ENCODE measurements at places on chromosomes 11 and 22.

DNA sequence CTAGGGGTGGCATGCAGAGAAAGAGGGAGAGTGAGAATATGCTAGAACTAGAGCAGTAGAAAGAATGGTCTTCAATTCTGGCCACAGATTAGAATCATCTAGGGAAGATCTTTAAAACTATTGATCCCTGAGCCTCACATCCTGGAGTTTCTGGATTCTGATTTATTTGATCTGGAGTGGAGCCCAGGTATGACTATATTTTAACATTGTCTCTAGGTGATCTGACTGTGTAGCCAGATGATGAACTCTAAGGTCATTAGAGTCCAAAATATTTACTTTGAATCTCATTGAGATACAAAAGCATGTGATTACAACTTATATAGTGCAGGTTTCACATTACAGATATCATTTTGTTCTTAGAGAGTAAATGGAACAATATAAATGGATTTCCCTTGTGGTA lies 79.7 kb downstream of the FDX1 start:
- DNase-seq: no peak

- no peak for DNase-seq
Observed at GRCh38 chr11:121446752-121447156, 5.4 kb upstream of the SORL1 start.

- DNase-seq: no peak
Observed at GRCh38 chr11:118785362-118785761, 5.6 kb downstream of the DDX6 start.

DNA sequence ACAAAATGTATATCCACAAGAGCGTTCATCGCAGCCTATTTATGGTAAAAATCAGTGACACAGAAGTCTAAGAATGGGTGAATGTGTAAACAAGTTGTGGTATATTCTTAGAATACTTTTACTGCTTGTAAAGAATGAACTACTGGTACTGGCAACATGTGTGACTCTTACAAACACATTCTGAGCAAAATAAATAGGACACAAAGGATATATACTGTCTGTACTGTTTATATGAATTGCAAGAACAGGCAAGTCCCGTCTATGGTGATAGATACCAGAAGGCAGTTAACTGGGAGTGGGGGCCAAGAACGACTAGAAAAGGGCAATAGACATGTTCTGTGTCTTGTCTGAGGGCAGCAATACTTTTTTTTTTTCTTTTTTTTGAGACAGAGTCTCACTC lies 112.6 kb downstream of the TBC1D22A start:
- no peak for DNase-seq

DNA sequence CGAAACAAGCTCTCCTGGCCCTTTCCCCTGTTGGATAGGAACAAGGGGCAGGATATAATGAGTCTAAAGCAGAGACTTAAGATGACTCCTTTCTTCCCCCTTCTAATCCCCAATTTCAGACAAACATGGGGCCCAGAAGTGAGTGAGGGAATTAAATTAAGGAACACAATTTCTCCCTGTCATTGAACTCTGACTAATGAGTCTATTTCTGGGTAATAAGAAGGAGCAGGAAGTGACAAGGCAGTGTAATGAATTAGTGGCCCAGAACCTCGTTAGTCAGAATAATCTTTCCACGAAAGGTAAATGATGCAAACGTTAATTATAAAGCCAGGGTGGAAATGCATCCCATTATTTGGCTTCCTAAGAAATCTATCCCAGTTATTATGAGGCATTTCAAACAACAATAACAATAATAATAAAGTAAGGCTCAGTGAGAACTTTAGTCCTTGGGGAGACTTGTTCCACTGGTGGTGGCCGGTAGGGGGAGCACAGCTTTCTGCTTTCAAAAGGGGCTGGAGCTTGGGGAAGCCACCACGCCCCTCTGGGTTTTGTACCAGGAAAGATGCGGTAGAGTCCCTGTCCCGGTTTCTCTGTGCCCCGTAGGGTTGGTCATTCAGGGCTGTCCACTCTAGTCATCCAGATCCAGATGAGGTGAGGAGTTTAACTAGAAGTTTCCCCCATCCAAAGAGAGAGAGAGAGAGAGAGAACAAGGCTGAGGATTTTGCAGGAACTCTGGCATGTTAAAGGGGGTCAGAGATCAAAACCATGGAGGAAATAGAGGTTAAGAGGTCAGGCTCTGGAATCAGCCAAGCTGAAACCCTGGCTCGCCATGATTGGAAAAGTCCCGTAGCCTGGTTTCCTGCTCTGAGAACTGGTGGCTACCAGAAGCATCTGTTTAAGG lies 298.3 kb downstream of the NTM start:
- DNase-seq: peak; percentile 41

All from caudate nucleus (tissue), 63 donors.